ENCODE measurements at places on chromosomes 6 and 20.
A peak's percentile ranks its signal among the peaks of the same experiment; 100 is the strongest.

DNA sequence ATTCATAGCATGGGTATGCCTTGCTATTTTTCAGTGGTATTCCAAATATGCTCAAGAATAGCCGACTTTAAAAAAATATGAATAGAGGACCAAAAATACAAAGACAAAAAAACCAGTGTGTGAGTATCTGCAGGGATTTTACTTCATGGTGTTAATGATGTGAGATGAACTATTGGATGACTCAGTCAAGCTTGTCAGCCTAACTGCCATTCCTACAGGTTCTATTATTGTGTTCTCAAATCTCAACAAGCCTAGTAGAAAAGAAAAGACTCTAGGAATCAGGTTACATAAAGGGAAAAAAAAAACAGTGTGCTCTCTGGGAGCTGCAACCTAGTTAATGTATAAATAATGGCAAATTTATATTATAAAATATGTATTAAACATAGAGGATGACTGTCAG is 588.4 kb upstream of the BTBD3 start:
- DNase-seq = no peak

DNA sequence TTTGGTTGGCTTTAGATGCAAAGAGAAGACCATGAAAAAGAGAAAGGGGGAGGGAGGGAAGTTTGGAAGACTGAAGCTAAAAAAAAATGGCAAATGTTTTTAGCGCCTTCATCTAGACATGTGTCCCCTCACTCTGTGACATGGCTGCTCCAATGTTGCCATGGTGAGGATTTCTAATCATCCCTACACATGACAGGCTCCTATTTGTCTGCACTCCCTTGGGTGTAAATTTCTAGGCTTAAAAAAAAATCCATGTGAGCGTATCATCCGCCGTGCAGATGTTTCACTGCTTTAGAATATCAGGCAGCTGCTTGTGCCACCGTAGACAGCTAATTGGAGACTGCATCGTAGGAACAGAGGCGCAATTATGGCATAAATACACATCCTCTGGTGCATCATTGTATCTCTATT is 761.1 kb upstream of the MMS22L start:
- DNase-seq = no peak

- no peak for DNase-seq
Observed at GRCh38 chr20:62267543-62267942, 29.2 kb downstream of the OSBPL2 start.

- peak; percentile 26 for DNase-seq
Observed at GRCh38 chr6:156977527-156978291, 200.5 kb downstream of the ARID1B start.

DNA sequence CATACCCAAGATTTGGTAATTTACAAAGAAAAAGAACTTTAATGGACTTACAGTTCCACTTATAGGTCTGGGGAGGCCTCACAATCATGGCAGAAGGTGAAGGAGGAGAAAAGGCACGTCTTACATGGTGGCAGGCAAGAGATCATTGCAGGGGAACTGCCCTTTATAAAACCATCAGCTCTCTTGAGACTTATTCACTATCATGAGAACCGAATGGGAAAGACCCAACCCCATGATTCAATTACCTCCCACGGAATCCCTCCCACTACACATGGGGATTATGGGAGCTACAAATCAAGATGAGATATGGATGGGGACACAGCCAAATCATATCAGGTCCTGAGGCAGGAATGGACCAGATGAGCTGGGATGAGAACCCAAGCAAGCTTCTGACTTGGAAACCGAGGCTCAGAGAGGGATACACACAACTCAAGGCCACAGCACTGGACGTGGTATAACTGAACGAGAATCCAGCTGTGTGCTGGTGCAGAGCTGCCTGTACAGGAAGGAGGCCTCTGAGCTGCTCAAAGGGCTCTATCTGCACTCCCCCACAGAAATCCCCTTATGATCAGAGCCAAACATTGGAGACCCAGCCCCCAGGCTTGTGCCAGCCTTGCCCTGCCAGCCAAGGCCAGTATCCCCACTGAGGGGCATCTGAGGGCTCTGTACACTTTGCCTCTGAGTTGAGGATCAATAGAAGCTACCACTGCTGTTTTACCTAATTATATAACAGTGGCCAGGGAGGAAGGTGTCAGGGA is 137.8 kb downstream of the CEBPB start:
- DNase-seq = no peak

DNA sequence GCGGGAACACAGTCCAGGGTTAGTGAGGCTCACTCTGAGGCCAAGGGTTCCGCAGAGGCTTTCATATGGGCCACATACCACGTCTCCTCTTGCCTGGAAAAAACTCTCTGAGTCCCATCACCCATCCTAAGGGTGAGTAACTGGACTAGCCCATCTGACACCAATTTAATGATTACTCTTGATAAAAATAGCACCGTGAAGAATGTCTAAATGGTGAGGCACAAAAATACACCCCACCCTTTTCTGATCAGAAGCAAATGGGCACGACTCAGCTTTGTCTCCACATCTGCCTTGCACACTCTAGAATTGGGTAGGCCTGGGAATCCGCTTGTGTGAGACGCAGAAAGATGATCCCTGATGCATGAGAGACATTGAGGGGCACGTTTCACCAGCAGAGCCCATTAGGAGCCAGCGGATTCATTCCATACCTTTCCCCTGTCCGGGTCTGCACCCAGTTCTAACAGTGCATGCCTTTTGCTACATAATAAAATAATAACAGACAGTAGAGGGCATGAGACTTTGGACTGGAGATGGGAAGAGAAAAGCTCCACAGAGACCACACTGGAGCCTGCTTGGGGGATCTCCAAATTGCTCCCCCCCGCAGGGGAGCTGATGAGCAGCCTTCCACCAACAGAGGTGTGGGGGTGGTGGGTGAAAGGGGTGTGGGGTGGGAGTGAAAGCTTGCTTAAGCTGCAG is 110.0 kb upstream of the KCNK16 start:
- DNase-seq = peak; percentile 72

GRCh38 chr20:35561671-35562070 is 19.8 kb downstream of the ERGIC3 start:
- DNase-seq = no peak

- no peak for DNase-seq
Observed at GRCh38 chr6:157198425-157199279, 124.7 kb downstream of the TMEM242 start.

DNA sequence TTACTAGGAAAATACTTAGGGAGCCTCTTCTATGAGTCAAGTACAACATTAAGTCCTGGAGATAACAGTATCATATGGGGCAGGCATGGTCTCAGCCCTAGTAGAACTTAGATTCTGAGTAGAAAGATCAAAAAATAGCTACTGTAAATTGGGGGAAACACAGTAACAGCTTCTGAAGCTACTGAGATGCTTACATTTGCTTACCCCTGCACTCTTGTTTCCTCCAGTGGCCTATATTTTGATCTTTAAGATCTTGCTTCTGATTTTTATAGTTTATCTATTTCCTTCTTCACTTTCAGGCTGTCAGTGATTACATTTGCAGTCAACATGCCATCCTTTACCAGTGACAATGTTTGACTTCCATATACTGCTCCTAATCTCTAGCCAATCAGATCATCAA is 35.3 kb downstream of the HIVEP2 start:
- no peak for DNase-seq

DNA sequence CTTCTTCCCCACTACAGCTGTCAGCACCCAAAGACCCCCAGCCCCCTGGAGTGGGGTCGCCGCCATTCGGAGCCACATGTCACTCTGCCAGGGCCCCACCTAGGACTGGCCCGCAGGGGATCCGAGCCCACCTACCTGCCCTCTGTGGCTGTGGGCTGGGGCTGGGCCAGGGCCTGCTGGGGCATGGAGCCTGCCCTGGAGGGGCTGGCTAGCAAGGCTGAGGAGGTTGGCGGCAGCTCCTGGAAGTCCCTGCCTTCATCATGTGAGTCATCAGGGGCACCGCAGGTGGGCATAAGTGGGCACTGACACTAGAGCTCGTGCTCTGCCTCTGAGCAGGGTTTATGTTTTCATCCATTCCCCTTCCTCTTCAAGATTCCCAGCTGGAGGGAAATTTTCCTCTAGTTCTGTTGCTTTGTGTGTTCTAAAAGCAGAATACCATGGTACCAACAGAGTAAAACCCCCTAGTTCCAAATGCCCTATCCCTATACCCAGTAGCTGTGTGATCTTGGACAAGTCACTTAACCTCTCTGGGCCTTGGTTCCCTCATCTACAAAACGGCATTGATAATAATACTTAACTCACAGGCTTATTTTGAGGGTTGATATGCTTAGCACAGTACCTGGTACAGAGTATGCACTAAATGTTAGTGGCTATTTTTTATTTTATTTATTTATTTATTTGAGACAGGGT is 8.7 kb upstream of the FANCE start:
- DNase-seq = no peak

- no peak for DNase-seq
Observed at GRCh38 chr20:47280668-47281067, 75.8 kb downstream of the ZMYND8 start.

DNA sequence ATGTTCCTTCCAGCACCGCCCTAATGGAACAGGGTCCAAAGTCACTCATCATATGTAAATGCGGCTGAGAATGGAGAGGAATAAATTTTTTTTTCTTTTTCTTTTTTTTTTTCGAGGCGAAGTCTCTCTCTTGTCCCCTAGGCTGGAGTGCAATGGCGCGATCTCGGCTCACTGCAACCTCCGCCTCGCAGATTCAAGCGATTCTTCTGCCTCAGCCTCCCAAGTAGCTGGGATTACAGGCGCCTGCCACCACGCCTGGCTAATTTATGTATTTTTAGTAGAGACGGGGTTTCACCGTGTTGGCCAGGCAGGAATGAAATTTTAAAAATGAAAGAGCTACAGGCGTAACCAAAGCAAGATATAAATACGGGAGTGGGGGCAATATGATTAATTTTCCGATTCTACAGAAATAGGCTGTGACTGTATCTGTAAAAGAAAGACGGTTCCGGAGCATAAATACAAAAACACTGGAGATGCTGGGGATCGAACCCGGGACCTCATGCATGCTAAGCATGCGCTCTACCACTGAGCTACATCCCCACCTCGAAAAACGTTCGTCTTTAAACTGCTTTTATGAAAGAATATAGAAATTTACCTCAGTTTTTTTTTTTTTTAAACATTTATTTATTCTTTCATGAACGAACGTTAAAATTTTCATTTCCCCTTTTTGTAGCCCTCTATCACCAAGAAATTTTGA is 132.2 kb downstream of the GPX5 start:
- peak; percentile 46 for DNase-seq

GRCh38 chr6:155108070-155108820 is 113.1 kb downstream of the TIAM2 start:
- no peak for DNase-seq

GRCh38 chr6:145763742-145764141 is 28.4 kb upstream of the EPM2A start:
- no peak for DNase-seq

DNA sequence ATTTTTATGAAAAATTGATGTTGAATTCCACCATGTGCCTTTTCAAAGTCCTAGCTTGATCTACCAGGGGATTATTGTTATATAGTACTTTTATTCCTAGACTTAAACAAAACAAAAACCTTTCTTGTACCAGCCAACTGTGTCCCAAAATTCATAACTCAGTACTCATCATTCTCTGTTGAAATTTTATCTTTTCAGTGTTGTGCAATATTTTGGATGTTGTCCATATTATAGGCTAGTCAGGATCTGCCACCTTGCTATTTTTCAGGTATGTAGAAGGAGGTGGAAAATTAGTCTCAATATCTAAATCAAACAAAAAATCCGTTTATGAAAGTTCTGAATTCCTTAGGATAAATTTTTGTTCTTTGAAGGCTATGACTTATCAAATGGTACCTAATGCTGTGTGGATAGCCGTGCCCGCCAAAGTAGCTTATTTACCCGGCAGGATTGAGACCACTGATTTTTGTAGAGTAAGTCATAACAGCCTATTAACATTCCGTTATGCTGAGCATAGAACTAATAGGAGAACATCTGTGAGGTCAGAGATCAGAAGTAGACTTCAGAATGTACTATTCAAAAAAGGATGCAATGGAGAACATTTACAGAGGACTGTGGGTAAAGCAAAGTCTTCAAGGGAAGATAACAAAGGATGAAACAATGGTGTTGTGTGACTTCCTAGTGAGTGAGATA is 304.7 kb downstream of the SOX4 start:
- no peak for DNase-seq

DNA sequence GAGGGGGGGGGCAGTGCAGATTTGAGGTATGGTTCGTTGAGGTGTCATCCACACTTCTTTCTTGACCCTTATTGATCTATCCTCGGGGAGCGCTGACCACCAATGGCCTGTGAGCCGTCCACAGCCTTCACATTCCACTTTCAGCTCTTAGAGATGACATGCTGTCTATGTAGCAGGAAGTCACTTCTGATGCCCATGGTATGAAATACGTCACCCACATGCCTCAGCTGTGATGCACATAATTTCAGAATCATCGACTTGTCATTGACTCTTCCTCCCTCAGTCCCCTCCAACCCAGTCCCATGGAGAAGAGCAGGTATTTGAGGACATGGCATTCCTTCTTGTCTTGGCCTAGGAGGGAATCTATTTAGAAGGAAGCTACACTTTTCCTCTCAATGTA is 4.7 kb upstream of the ADGRF5 start:
- no peak for DNase-seq

- no peak for DNase-seq
Observed at GRCh38 chr6:169164986-169165385, 88.7 kb downstream of the THBS2 start.

DNA sequence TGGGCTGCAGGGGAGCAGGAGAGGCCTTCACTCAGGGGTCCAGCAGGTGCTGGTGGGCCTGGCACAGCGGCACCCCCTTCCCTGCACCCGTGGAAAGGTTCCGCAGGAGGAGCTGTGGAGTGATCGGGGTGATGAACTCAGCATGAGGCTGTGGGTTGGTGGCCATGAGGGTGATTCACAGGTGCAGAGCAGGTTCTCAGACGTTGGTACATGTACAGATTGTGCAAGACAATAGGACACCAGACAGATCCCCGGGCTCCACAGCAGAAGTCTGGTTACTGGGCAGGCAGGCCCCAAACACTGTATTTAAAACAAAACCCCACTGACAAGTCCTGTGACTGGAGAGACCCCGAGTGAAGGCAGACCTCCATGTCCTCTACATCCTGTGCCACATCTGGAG is 151.6 kb upstream of the CDH4 start:
- no peak for DNase-seq

DNA sequence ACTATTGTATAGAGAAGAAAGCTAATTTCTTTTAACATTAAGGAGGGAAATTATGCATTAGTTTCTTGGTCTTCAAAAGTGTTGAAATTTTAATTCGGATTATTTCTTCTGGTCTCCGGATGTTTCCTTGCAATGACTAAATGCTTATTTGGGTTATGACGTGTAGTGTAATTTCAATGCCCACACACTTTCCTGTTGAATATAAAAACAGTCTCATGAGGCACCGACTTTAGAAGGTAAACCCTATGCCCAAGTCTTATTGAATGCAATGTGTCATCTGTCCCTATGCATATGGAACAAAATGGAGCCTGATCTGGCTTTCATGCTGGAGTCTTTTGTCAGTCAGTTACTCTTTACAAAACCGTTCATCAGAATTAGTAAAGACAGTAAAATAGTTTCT is 17.7 kb downstream of the GJA1 start:
- DNase-seq = no peak

DNA sequence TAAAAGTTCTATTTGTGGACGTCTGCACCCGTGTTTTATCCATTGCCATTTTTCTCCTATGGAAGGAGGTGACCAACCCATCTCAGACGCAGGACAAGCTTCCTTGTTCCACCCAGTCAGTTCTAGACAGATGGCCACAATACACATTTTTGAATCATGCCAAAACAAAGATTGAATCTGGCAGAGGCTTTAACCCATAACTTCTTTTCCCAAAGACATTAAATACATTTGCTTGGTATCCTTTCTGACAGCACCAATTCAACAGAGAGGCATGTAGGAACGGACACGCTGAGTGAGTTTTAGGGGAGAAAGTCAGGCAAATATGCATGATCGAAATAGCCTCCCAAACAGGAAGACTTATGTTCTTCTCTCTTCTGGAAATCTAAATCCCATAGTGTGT is 552.7 kb upstream of the AGPAT4 start:
- DNase-seq = no peak

Measured in fibroblast of gingiva (primary cell).